ENCODE measurements at places on chromosomes 5 and 9.

GRCh38 chr9:134947265-134947955 is 29.7 kb upstream of the FCN1 start:
- no peak for DNase-seq

- DNase-seq, result no peak
Observed at GRCh38 chr5:157925786-157926671, 67.1 kb upstream of the CLINT1 start.

GRCh38 chr5:120765189-120765588 is 301.1 kb downstream of the PRR16 start:
- no peak for DNase-seq

DNA sequence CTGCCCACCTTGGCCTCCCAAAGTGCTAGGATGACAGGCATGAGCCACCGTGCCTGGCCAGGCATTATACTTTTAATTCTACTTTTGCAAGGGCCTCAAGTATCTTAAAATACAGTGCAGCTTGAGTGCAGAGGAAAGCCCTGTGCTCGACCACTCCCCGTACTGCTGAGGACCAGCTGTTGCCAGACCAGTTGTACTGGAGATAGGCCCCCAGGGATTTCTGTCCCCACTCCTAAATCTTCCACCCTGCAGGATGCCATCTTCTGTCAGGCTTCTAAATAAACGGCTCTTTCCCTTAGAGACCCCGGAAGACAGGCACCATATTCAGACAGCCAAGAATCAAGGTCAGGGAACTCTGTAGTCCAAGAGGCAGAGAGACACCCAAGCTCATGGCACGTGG is 16.6 kb upstream of the PSMD5 start:
- DNase-seq, result no peak

DNA sequence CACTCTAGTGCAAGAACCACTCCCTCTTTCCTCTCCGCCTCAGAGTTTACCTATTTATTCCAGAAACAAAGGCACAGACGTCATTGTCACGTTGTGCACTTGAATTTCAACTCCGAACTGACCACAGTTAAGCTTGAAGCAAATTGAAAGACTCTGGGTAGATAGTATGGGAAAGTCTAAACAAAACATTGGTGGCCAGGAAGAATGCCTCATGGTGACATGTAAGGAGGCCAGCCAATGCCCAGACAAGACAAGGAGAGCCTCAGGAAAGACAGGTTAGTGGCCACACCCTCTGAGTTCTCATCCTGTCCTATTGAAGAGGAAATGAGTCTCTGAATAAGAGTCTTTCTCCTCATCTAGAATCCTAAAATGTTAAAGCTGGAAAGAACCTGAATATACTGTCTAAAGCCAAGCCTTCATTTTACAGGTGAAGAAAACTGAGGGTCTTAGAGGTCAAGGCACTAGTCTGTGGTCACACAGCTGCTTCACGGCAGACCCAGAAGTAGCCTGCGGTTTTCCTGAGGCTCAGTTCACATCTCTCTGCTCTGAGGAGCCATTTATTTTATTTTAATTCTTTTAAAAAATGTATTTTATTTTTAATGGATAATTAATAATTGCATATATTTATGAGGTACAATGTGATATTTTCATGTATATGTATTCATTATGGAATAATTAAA is 30.2 kb downstream of the ZFAND5 start:
- no peak for DNase-seq

- no peak for DNase-seq
Observed at GRCh38 chr9:13878241-13878711, 435.7 kb downstream of the NFIB start.

- DNase-seq, result no peak
Observed at GRCh38 chr9:13983607-13984006, 330.3 kb downstream of the NFIB start.

GRCh38 chr5:54480296-54480695 is 24.8 kb downstream of the HSPB3 start:
- no peak for DNase-seq

GRCh38 chr5:43255704-43256103 is 57.5 kb downstream of the HMGCS1 start:
- no peak for DNase-seq

DNA sequence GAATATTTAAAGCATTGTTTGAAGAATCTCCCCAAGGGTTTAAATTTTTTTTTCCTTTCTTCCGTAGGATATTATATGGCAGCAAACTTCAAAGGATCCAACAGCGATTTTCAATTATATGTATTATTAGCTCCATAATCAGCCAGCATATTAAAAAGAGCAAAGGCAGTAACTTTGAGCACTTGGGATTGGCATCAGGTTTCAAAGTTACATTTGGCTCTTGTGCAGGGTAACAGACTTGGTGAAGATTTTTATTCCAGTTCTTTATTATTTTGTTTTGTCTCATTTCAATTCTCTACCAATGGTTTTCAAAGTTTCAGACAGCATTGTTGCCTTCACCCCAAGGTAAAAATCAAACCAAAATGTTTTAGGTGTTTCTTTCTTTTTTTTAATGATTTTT is 116.7 kb upstream of the ZNF366 start:
- DNase-seq, result no peak

DNA sequence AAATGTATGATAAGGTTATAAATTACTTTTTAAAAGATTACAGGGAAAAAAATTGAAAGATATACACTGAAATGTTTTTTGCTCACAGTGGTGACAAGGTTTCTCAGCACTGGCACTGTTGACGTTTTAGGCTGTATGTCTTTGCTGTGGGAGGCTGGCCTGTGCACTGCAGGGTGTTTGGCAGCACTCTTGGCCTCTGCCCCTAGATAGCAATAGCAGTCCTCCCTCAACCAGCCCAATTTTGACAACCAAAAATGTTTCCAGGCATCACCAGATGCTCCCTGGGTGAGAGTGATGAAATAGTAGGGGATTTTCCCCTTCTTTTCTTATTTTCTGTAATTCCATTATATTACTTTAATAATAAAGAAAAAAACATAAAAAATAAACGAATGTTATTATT is 3.3 kb downstream of the CD274 start:
- DNase-seq, result no peak

DNA sequence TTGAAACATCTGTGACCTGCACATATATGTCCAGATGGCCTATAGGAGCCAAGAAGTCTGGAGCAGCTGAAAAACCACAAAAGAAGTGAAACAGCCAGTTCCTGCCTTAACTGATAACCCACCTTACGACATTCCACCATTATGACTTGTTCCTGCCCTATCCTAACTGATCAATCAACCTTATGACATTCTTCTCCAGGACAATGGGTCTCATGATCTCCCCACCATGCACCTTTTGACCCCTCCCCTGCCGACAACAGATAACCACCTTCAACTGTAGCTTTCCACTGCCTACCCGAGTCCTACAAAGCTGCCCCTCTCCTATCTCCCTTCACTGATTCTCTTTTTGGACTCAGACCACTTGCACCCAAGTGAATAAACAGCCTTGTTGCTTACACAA is 233.8 kb downstream of the CCDC171 start:
- no peak for DNase-seq

- no peak for DNase-seq
Observed at GRCh38 chr5:139110526-139111168, 87.5 kb downstream of the SIL1 start.

GRCh38 chr9:31541721-31542281 is 842.6 kb upstream of the ACO1 start:
- no peak for DNase-seq

DNA sequence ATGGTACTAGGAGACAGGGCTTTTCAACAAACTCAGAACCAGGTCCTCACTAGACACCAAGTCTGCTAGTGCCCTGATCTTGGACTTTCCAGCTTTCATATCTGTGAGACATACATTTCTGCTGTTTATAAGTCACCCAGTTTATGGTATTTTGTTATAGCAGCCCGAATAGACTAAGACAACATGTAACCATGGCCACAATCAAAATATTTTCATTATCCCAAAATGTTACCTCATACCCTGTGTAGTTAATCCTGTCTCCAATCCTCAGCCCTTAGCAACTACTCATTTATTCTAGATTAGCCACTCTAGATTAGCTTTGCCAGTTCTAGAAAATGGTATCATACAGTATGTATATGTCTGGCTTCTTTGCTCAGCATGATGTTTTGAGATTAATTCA is 6.3 kb upstream of the ATG10 start:
- DNase-seq, result no peak

DNA sequence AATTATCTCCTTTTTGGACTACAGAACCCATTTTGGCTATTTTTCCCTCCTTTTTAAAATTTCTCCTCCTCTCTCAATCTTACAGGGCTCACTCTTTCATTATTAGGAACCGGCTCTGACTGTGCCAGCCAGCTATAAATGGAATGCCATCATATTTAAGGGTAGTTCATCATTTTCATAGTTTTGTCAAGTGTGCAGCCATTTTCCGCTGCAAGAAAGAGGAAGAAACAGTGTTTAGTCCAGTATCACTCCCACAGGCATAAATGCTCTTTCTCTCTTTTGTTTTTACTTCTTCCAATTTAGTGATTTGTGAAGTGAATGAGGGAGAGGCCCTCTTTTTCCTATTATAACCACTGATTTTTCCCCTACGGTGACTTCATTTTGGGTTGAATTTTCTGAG is 290.0 kb downstream of the NR3C1 start:
- no peak for DNase-seq

- DNase-seq, result no peak
Observed at GRCh38 chr9:100730086-100730485, 152.2 kb downstream of the CAVIN4 start.

- DNase-seq, result peak; percentile 67
Observed at GRCh38 chr5:149062371-149063016, 368 bp downstream of the SH3TC2 start.

- DNase-seq, result no peak
Observed at GRCh38 chr5:175444060-175444904, at the start of gene DRD1. Gene DRD1, minus strand, starts transcription at chr5:175444182. Its CDS starts 1,083 bp downstream, at chr5:175443099.

DNA sequence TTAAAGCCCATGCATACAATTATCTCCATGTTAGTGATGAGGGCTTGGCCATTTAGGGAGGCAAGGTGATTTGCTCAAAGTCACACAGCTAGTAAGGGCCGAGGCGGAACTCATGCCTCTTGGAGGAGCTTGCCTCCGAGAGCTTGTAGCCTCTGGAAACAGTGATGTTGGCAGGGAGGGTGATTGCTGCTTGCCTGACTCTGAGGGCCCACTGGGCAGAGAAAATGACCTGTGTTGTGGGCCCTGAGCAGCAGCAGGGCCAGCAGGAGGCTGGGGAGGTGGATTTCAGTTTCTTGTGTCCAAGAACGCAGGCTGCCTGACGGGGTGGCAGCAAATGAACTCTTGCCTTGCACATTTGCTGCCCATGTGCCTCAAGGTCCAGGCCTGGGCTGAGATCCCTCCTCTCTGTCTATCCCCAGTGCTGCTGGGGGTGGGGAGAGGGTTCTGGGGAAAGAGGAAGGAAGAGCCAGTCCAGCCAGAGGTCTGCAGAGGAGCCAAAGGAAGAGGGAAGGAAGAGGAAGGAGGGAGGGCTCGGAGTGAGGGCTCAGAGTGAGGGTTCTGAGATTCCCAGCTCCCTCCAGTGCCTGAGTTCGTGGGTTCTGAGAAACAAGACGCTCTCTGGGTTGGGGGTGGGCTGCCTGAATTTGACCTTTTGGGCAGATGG is 16.2 kb upstream of the PTGS1 start:
- DNase-seq, result no peak

GRCh38 chr5:180848265-180848664 is 12.8 kb downstream of the ZFP62 start:
- DNase-seq, result no peak

- peak; percentile 80 for DNase-seq
Observed at GRCh38 chr5:9265441-9266287, 280.2 kb downstream of the SEMA5A start.

DNA sequence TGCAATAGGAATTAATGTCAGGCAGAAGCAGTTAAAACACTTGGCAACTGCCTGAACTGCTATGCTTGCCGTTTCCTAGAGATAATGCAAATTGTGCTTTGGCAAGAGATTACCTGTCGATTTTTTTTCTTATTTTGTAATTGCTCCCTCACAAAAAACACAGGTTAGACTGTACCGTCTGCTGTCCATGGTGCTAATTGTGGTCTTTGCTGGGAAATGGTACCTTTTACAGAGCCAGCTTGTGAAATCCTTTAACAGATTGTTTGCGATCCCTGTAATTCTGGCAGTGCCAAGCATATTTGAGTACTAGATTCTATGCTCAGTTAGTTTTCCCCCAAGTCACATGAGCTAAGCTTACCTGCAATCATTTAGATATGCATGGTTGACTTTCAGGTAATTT is 2125.8 kb upstream of the WWC1 start:
- DNase-seq, result no peak

DNA sequence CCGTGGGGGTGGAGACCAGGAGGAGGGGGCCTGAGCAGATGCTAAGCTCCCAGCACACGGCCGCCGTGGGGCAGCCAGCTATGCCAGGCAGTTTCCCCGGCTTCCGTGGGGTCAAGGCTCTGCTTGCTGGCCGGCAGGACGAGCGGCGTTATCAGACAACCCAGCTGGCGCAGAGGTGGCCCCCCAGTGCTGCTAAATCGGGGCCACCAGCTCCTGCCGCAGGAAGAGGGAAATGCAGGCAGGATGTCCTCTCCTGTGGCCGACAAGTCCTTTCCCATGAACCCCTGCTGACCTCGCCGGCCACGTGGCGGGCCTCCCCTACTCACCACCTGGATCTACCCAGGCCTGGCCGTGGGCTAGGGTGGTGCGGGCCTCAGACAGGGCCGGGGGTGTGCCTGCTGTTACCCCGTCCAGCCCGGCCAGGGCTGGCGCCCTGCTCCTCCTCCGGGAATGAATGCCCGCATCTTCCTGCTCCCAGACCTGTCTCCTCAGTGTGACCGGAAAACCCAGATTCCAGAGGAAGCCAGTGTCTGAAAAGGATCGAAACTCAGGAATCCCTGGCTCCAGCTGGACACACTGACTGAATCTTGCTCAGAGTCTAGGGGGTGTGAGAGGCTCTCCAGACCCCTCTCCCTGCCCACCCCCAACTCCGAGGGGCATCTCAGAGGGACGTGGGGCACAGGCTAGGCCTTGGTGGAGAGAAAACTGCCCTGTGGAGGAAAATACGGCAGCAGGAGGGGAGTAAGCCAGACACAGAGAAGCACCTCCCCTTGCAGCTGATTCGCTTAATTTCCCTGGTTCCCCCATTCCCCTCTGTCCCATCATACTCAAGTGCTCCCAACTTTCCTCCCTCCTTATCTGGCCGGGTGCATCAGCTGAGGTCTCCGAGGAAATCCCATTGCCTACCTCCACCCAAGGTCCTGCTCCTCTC is 3.9 kb downstream of the FLT4 start:
- DNase-seq, result no peak

- DNase-seq, result no peak
Observed at GRCh38 chr5:76230711-76231285, 147.6 kb downstream of the SV2C start.

Measured in amniotic stem cell (primary cell).